NCI-H187 treated with DMSO at 0.1 percent for 48 hours (cell line): ENCODE measurements at places on chromosomes 11 and 22.

- no peak for DNase-seq
These were observed at the start of gene QSER1 for GRCh38 chr11:32892355-32893092. Gene QSER1 (plus strand): TSS chr11:32892811. CDS start chr11:32893126, 315 bp downstream.

DNA sequence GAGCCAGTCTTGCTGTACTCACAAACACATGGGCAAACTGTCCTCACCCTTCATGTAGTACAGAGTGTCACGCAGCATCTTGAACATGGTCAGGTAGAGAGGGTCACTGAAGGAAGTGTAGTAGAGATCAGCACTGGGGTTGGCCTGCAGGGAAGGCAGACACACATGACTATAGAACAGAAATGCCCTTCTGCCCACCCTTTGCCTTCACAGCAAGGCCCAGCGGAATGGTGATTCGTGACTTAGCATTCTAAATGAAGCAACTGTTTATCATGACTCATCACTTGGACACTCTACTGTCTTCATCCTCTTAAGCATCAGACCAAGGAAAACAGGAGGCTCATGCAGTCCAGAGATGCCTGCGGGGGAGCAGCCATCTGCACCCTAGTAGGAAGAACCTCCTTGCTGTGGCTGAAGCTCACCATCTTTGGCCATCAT lies 33.4 kb downstream of the SERPIND1 start:
- no peak for DNase-seq

DNA sequence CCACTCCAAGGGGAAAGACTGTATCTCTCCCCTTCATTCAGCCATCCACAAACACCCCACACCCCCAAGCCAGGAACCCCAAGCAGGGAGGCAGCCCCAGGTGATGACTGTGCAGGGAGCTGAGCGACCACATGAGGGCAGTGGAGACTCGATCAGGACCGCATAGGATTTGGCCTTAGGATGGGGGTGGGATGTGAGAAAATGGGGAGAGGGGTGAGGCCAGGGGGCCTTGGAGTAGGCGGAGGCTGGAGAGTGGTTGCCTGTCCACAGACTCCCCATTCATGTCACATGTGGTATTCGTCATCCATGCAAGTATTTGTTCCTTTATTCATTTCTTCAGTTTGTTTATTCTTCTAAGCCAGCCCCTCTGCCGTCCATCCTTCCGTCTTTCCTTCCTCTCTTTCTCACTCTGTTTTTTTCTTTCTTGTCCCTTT lies 2.7 kb upstream of the RHOD start:
- no peak for DNase-seq

DNA sequence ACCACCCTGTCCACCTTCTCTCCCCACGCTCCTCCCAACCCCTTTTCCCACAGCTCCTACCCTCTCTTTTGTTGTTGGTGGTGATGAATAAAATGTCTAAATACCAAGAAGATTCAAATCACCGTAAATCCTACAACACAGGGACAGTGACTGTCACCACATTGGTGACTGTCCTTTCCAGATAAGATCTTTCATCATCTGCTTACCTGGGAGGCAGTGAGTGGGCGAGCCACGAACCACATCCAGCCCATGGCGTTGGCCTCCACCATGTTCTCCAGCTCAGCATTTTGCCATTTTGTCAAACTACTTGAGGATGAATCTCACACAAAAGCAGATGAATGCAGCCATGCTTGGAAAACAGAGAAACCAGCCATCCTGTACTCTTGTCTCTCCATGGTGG lies 6.7 kb upstream of the CYTH4 start:
- DNase-seq: no peak

GRCh38 chr11:115939731-115940421 lies 435.7 kb upstream of the CADM1 start:
- DNase-seq: peak; percentile 58

DNA sequence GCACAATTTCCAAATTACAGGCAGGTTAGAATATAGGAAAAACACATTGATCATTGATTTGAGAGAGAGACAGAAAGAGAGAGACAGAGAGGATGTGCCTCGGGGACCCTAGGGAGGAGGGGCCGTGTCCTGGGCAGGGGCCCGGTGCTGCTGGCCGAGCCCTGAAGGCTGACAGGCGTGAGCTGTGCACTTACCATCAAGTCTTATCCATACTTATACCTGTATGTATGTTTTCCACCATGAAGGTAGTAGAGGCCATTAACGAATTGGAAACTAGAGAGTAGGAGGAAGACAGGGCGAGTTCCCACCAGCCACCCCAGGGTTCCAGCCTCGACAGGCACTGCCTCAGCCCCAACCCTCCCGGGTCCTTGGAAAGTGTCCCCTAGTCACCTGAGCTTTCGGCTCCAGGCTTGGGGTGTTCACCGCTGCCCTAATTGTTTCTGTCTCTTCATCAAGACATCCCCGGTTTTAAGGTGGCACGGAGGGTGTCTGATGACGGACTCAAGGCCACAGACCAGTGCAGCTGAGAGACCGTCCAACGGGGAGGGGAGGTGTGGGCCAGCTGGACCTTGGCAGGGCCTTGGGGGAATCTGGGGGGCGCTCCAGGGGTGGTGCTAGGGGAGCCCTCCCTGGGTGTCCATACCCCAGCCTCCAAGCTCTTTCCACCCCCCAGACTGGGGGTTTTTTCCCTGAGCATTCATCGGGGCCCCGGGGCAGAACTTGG lies 431.3 kb downstream of the TBC1D22A start:
- no peak for DNase-seq

DNA sequence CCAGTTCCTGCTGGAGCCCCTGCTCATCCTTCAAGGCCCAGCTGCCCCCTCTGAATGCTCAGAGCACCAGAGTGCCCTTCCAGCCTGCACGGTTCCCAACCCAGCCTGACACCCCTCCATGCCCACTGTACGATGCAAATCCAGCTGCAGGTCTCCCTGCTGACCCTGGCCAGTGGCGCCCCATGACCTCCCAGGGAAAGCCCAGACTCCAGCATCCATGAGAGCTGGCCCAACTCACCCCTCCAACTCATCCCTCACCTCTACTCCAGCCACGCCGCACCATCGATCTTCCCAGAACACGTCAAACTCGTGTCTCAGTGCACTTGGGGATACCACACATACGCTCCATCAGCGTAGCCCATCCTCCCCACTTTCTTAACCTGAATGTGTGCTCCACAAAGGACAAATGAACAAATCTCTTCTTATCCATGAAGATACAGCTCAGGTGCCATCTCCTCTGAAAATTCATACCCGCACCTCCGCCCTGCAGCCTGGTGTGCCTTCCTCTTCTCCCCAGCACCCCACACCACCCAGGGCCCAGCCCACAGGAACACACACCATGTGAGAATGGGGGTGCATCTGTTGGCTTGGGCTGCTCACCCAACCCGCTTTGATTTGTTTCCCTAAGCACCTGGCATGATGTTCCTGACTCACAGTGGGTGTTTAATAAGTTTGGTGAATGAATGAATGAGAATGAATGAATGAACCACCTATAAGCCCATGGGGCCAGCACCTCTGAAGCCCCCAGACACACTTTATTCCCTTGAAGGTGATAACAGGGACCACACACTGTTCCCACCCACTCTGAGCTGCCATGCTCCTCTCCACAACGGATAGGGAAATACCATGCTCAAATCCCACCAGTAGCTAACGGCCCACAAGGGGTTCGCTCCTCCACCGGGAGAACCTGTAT lies 6.2 kb downstream of the PLA2G6 start:
- no peak for DNase-seq

DNA sequence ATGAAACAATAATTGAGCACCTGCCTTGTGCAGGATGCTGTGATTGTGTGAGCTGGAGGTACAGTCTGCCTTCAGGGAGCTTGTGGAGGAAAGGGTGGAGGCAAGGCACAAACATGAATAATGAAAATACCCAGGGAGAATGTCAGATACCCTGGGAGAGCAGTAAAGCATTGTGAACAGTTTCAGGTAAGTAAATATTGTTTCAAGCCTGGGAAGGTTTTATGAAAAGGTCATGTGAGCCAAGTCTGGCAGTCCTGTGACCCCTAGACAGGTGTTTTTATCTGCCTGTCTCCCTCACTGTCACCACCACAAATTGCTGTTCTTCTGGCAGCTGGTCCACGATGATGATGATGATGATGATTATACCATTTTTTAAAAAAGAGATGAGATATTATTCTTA lies 32.0 kb downstream of the SPECC1L start:
- no peak for DNase-seq

GRCh38 chr11:93735627-93736026 lies 5.7 kb downstream of the TAF1D start:
- no peak for DNase-seq

DNA sequence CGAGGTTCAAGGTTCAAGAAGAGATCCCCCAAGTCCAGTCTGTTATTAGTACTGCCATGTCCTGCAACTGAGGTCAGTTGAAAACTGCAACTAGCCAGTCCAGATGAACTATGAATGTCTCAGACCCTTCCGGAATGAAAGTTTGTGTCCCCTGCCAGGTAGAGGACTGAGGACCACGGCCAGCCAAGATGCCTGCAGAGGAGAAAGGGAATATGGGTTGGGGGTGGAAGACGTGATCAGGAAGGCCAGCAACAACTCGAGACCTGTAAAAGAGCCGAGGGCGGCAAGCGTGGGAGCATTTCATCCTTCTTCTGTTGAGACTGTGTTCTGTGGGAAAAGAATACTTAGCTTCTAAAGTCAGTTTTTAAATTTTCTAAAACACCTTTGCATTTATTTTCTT lies 572.4 kb upstream of the B3GAT1 start:
- DNase-seq: no peak

DNA sequence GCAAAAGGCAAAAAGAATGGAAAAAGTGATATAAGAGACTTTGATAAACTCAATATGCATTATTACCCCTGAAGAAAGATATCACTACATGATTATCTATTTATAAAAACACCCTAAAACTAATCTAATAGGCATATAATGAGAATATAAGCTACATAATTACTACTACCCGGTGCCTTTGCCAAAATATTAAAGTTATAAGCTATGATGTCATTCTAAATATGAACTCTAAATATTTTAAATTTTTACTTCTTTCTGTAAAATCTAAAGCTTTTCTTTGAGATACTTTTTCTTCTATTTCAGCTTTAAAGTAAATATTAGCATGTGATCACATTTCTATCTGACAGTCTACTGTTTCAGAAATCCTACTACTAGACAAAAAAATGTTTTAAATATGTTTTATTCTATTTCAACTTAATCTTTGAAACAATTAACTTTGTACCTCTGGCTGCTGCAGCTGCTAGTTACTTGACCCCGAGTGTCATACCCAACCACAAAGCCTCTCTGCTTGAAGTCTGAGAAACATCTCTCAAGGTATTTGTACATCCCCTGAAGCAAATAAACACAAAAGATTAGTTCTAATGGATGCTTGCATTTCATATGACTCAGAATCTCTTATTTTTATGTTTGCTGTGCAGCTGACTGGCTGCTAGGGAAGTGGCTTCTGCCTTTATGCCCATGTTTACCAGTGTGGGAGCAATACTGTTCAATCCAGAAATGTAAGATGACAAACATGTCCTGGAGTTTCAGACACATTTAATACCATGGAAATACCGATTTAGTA lies 26.8 kb downstream of the PGM2L1 start:
- DNase-seq: peak; percentile 31

DNA sequence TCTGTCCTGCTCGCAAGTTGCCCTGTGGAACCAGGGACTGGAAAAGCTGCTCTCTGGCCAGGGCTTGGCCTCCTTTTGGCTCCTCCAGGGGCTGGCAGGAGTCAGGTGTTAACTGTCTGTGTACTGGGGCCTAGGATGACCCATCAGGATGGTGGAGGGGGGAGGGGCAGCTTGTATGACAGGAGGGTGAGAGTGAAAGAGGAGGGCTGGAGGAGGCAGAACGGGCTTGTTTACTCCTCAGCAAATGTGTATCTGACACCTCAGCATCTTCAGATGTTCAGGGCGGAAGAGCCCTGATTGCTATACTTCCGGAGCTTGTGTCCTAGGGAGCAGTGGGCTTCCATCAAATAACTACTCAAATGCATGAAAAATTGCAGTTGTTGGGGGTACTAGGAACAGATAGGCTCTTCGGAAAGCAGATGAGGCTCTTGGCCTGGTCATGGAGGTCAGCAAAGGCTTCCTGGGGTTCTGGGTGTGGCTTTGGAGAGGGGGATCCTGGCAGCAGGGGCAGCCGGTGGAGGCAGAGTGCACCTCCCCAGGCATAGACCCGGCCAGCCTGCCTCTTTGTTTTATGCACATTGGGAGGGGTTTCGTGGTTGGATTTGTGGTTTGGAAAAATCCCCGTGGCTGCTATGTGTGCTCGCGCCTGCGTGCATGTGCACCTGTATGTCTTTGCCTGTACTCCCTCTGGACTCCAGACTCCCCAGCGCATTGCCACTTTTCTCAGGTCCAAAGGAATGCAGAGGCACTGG lies 31.2 kb downstream of the CD82 start:
- DNase-seq: no peak

DNA sequence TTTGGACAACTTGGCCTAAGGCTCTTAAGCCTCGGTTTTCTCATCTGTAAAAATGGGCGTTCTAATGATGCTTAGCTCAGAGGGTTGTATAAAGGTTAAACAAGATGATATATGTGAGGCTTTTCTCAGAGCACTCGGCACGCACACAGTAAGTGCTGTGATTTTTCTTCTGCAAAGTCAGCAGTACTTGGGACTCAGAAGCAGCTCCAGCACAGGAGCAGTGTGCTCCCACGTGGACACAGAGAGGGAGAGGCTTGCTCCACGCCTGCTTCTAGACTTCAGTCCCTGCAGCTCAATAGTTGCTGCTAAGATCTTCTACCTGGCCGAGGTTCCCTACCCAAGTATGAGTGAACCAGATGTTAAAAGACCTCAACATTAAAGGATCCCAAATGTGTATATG lies 39.9 kb upstream of the PHF21A start:
- DNase-seq: no peak

DNA sequence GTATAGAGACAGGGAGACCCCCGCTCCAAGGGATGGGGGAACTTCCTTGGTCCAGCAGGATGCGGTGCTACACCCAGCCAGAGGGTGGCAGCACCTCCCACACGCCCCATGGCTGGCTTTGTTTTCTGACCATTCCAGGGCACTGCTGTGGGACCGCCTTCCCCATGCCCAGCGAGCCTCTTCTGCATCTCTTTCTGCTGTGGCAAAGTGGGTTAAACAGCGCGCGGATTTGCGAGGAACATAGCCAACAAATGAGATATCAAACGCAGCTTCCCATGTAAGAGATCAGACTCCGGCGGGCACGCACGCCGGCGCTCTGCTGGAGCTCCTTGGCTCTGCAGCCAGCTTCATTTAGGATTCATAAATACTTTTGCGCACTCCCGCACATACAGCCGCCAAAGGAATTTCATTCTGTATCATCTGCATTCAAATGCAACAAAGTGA lies 485.8 kb upstream of the CADM1 start:
- no peak for DNase-seq

GRCh38 chr11:20407344-20407743 lies 19.8 kb downstream of the PRMT3 start:
- DNase-seq: no peak

- DNase-seq: no peak
These were observed 1318.9 kb downstream of the LRRC4C start for GRCh38 chr11:40140560-40140959.

GRCh38 chr22:24011735-24012068 lies 598 bp downstream of the CABIN1 start:
- DNase-seq: no peak
